ENCODE measurements at places on chromosomes 2 and 18.

DNA sequence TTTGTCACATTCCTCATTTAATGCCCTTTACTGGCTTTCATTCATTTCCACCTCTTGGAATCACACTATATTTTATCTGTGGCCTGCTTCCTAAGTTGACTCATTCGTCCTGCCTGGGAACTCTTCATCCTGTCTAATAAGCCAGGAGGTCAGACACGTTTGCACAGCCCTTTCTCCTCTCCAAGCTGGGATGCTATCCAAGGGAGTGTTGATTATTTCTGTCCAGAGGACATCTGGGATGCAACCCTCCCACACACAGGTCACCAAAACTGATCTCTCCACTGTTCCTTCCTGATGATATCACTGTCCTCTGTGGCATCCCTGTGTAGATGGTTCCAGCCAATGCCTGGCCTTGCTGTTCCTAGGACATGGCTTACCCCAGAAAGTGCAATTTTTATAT is 79.8 kb upstream of the NOSTRIN start:
- no peak for DNase-seq

DNA sequence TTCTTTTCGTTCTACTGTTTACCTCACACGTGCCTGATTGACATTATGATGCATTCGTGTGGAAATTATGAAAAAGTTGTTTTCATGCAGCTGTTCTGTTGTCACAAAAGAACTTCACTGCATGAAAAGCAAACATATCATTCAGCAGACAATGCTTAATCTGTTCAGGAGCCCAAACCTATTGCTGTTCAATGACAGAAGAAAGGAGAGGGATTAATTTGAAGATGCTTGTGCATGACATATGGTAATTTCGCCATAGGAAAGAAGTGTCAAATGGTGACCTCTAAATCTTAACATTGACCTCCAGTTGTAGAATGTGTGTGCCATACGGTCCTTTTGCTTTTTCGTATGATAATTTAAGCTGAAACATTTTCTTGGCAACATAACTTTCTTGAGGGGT is 124.5 kb downstream of the WDR7 start:
- no peak for DNase-seq

DNA sequence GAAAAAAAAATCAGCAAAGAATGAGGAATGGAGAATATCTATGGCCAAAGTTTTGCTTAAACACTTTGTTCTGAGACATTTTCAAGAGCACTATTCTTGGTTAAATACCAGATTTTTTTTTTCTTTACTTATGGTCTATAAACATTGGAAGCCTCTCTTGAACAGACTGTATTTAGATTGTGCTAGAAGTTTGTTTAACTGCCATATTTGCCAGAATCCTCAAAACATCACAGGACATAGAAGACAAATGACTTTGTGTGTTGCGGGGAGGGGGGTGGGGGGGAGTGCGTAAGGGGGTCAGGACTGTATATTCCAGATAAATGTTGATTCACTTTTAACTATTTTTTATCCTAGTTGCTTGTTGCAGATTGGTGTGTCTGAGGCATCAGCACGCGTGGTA is 262.0 kb downstream of the MEIS1 start:
- DNase-seq: no peak

DNA sequence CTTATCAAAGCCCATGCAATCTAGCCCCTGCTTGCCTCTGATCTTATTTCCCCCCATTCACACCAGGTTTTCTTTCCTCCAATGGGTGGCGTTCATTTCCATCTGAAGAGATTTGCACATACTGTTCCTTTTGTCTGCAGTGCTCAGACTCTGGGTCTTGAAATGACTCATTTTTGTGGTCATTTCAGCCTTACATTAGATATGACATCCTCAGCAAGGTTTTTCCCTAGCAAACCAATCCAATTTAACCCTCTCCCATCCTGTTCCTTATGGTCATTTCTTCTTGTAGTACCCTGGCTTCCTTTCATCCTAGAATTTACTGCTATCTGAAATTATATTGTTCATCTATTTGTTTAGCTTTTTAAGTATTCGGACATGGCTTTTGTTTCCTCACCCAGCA is 42.5 kb upstream of the SCN1A start:
- no peak for DNase-seq

GRCh38 chr2:240390091-240391073 is 45.1 kb upstream of the GPC1 start:
- no peak for DNase-seq

DNA sequence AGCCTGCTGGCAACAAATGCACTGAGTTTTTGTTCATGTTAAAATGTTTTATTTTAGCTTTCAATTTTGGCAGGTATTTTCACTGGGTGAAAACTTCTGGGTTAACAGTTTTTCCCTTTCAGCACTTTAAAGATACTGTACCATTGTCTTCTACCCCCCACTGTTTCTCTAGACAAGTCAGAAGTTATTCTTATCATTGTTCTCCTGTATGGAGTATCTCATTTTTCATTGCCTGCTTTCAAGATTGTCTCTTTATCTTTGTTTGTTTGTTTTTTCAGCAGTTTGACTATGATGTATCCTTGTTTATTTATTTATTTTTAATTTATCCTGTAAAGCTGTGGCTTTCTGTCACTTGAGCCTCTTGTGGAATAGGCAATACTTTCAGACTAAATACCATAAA is 277.0 kb downstream of the ICOS start:
- no peak for DNase-seq

DNA sequence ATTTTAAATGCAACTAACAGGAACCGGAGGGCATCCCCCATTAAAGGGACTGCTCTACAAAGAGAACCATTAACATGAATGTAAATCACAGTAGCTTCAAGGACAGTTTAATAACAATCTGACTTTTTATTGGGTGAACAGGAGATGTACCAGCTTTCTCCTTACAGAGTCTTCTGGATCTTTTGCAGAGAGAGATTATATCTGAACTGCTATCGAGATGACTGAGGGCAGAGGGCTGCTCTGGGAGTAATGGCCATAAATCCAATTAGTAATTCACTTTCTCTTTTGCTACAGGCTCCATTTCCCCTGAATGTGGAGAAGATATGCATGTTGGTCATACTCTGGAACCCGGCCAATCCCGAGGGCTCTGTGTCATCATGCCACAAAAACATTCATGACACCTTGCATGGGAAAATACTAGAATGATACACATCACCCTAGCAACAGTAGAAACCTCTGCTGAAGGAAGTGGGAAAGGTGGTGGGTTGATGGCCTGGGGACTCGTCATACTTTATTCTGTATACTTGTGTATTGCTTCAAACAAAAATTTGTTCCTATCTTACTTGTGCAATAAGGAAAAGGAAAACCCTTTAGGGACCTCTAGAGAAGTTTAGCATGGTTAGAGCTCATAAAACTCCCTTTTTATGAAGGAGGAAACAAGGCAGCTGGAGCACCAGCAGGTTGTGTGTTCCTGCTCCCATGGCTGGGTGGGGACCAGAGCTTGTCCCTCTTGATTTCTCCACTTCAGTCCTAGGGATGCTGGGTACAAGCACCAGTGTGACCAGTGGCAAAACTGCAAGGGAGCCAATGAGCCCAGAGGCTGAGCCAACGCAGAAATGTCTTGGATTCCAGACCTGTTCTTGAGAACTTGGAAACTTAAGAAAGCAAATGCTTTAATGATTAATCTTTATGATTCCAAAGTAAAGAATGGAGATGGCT is 26.0 kb downstream of the CTAGE1 start:
- DNase-seq: no peak

DNA sequence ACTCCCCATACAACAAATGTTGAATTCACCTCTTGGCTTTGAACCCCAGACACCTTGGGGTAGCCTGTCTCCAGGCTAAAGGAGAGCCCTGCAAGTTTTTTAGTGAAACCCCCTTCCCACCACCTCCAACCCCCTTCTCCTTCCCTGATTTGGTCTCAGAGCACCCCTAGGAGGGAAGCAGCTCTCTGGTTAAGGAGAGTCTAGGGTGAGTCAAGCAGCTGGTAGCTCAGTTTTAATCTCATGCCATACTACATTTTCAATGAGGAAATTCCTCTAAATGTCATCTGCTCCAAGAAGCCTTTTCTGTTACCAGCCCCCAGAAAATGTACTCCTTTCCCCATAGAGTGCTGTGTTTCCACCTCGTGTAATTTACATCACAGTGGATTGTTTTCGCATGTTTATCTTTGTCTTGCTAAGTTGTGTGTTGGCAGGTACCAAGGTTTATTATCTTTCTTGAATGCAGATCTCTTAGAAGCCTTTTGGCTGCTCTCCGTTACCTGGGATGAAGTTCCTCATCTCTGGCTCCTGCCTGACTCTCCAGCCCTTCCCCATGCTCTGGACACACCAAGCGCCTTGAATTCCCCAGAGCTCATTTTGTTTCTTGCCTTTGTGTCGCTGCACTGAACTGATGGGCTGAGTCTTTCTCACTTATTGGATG is 82.2 kb downstream of the ASAP2 start:
- no peak for DNase-seq

GRCh38 chr18:2948038-2948437 is 64.9 kb downstream of the LPIN2 start:
- DNase-seq: peak; percentile 14

DNA sequence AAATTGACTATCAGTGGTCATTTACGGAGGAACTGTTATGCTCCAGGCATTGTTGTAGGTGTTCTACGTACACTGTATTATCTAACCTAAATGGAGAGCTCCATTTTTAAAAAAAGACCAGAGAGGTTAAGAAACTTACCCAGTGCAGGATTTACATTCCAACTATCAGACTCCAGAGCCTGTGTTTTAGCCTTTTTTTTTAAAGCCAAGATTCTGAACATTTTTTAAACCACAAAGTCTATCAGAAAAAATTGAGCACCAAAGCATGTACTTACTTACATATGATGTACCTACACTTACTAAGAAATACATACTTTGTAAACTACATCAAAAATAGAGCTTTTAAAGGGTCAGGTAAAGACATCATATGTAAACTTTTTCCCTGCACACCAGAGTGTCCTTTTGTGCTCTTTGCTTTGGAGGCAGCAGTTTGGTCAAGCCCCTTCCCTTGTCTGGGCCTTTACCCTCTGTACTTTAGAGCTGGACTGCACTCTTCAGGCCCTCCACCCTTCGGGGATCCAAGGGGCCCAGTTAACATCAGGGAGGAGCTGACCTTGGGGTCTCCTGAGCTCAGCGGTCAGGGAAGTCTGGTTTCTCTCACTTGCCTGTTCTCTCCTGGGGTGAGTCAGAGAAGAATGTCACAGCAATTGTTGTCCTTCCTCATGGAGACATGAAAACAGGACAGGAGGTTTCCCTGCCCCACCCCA is 58.4 kb downstream of the ITGB1BP1 start:
- no peak for DNase-seq

GRCh38 chr2:123513351-123513750 is 511.7 kb upstream of the CNTNAP5 start:
- DNase-seq: no peak

GRCh38 chr2:121471532-121472469 is 58.9 kb upstream of the RNU4ATAC start:
- DNase-seq: no peak

DNA sequence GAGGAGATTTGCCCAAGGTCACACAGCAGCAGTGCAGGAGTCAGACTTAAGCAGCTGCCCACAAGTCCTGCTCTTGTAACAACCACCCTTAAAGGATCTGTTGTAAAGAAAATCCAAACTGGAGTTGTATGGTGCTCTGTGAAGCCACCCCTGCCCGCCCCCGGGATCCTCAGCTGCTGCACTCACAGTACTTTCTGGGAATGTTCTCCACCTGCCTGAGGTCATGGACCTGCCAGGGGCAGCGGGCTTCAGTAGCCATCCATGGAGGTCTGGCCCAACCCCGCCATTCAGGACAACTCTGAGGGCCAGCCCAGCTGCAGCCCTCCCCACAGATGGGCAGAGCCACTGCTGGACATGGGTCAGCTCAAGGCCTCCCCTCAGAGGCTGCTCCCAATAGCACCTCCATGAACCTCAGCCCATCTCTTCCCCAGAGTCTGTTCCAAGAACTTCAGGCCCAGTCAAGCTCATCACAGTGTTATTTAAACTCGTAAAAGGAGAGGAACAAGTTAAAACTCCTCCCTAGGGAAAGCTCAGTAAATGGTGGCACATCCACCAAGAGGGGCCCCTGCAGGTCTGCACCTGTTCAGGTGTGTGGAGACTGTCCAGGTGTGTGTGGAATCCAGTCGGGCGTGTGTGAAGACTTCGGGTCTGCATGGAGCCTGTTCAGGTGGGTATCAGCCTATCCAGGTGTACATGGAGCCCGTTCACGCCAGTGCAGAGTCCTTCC is 39.4 kb upstream of the GPC1 start:
- no peak for DNase-seq

DNA sequence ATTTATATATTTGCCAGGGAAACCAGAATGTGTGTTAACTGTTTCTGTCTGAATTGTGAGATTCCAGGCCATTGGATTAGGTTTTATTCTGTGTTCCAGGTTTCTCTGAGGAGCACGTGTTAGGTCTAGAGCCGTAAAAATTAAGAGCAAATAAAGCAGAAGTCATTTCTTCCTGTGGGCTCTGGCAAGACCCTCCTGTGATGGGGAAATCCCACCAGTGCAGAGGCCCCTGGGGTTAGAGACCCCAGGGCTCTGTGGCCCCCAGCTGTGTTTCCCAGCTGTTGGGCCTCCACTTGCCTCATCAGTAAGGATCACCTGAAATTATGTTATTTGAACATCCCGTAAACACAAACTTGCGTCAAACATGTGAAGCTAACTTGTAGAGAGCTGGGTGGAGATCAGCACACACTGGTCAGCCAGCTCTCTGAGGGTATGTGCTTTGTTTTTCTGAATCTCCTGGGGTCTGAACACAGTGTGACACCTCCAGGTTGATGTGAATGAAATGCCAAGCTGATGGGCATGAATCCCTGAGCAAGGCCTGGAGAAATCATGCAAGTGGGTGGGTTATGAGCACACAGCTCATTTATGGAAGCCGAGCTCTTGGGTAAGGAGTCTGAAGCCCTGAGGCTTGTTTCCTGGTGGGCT is 50.3 kb downstream of the HK2 start:
- DNase-seq: no peak

- DNase-seq: no peak
Observed at GRCh38 chr2:177917169-177917568, 155.4 kb downstream of the PDE11A start.

DNA sequence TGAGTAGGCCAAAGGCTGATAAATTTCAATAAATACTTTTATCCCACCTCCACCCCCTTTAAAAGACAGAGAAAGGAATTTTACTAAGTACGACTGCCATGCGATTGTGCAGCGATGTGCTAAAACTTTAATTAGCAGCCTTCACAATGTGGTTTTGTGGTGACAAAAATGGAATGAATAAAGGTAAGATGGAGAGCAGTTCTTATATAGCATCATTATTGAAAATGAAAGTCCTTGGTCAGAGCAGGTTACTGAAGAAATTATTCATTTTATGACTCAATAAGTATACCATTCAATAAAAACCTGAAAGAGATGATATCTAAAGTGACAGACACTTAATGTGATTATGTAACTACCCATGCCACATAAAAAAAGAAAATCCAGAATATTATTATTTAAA is 33.2 kb upstream of the MTIF2 start:
- no peak for DNase-seq

- no peak for DNase-seq
Observed at GRCh38 chr2:1745171-1746023, 1.1 kb upstream of the PXDN start.

GRCh38 chr2:213678437-213679218 is 394.4 kb downstream of the SPAG16 start:
- DNase-seq: no peak
